ENCODE measurements at places on chromosomes 13 and 19.

GRCh38 chr13:112159575-112160547 is 92.9 kb downstream of the SOX1 start:
- no peak for DNase-seq

- DNase-seq: no peak
Observed at GRCh38 chr13:33676045-33676989, 141.6 kb upstream of the RFC3 start.

DNA sequence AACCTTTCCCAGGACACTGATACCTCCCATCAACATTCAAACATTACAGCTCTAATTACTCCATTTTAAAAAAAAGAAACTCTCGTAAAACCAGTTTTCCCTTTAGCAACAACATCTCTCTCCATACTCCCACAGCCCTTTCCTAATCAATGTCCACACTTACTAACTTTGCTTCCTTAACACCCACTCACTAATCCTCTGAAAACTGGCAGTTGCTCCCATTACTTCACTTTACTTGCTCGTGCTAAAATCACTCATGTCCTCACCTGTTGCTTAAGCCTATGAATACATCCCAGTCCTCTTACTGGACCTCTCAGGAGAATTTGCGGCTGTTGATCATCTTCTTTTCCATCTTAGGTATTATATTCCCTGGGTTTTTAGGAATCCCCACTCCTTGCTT is 44.8 kb downstream of the RBM26 start:
- DNase-seq: no peak

GRCh38 chr13:113273321-113273720 is 23.7 kb upstream of the LAMP1 start:
- DNase-seq: no peak

- DNase-seq: no peak
Observed at GRCh38 chr19:27775395-27775794, 1437.6 kb downstream of the UQCRFS1 start.

GRCh38 chr13:32426990-32427851 is 709 bp downstream of the N4BP2L1 start:
- no peak for DNase-seq

DNA sequence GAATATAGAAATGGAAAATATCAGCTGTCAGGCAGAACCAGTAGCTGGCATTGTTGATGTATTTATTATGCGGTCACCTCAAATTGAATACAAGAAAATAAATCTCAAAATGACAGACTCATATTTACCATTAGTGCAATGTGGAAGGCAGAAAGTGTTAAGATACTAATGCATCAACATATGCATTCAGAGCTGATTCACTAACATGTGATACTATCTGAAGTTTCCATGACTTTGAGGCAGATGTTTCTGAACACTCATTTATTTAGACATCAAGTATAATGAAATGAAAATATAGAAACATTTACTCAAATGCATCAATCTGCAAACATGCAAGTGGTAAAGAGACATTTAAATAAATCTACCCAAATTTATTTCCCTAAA is 474.2 kb upstream of the SLC10A2 start:
- DNase-seq: no peak

- DNase-seq: no peak
Observed at GRCh38 chr13:52975969-52976368, 52.6 kb upstream of the OLFM4 start.

- no peak for DNase-seq
Observed at GRCh38 chr13:21071924-21072323, 10.5 kb upstream of the LATS2 start.

DNA sequence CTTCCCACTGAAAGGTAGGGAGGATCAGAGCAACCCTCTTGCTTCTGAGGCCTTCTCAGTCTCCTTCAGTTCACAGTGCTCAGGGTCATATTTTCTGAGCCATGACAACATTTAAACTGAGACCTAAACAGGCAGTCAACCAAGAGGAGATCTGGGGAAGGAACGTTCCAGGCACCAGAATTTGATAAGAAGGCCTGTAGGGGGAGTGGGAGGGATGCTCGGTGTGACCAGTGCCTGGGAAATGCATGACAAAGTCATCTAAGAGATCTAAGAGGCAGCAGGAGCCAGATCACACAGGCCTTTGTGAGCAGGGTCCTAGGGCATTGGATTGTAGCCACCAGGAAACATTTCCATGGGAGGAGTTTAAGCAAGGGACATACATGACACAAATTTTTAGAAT is 71.6 kb downstream of the SHISA2 start:
- no peak for DNase-seq

GRCh38 chr13:31043957-31044356 is 111.5 kb downstream of the TEX26 start:
- no peak for DNase-seq

- DNase-seq: no peak
Observed at GRCh38 chr19:32916969-32917615, 47.5 kb upstream of the SLC7A9 start.

DNA sequence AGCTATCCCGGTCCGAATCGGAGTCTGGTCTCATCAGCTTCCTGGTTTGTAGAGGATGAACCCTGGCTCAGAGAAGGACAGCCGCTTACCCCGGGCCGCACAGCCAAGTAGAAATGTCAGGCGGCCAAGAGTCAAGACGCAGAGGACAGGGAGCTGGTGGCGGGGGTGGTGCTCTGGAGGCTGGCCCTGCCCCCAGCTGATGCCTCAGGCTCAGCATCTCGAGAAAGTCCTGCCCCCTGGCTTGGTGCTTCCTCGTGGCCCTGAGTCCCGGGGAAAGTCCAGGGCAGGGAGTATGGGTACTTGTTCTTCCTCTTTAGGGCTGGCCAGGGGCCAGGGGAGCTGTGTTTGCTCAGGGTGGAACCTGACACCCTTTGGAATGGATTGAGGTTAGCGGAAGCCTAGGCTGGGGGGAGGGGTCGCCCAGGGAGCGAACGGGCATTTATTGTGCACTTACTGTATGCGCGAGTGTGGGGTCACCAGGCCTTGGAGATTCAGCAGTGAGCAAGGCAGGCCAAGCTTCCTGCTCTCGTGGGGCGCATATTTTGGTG is 2.2 kb downstream of the TJP3 start:
- no peak for DNase-seq

GRCh38 chr13:49828453-49828852 is 36.0 kb upstream of the KPNA3 start:
- no peak for DNase-seq

- DNase-seq: no peak
Observed at GRCh38 chr13:75186379-75186778, 295.6 kb downstream of the TBC1D4 start.

GRCh38 chr19:4310247-4311121 is 6.1 kb downstream of the FSD1 start:
- DNase-seq: no peak

- DNase-seq: no peak
Observed at GRCh38 chr13:94778585-94778984, 66.2 kb upstream of the SOX21 start.

DNA sequence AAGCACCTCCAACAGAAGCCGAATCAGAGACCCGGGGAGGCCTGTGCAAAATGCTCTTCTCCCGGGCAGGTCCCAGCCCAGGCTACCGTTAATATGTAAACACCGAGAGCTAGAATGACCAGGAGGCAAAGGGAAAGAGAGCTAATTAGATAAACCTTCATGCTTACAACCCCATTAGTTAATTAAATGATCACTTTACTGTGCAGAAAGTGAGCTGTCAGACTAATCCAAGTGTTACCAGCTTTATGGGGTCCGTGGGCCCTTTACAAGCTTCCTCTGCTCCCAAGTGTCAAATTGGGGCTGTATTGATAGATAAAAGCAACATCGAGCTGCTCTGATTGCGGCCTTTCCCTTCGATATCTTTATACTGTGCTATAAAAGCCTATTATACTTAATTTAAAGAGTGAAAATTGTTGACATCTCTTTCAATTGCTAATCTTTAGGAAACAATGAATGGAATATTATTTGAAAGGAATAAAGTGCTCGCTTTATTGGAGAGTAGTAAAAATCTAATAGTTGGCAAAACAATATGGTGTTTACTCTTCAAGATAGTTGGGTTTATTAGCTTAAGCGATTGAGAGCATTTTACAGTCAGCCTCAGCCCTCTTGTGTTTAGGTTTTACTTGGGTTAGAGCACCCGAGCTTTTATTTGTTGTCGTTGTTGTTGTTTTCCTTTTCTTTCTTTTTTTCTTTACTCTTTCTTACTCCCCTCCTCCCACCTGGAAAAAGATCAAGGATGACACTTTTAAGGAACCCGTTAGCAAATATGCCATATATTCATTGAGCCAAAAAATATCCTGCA is 189.3 kb upstream of the GPR12 start:
- DNase-seq: no peak

- no peak for DNase-seq
Observed at GRCh38 chr13:48595431-48596429, 58.0 kb upstream of the CYSLTR2 start.

DNA sequence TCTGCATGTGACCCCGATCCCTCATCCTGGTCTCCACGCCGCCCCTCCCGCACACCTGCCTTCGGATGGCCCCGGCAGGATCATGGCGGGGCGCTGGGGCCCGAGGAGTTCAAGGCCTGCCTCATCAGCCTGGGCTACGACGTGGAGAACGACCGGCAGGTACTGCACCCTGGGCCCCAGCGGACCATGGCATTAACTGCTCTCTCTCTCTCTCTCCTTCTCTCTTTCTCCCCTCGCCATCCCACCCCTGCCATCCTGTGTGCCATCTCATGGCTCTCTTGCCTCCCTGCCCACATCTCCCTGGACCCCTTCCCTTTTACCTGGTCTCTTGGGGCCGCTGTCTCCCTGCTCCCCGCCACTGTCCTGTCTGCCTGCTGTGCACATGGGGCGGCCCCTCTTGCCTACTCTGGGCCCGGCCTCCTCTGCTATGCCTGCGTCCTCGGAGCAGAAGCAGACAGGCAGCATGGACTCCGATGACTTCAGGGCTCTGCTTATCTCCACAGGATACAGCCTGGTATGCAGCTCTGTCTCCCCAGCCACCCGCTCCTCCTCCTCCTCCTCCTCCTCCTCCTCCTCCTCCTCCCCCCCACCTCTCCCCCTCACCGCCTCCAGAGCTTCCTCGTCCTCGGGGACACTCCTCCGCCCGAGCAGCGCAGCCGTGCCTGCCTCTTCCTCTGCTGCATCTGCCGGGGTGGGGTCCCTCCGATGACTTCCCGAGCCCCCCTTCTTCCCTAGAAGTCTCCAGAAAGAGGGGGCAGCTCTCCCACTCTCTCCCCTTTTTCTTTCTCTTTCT is 16.2 kb downstream of the CAPN12 start:
- no peak for DNase-seq

GRCh38 chr13:33380487-33381079 is 95.0 kb upstream of the STARD13 start:
- DNase-seq: no peak

GRCh38 chr13:35888457-35888883 is 242.7 kb downstream of the DCLK1 start:
- no peak for DNase-seq
